T-helper 2 cell (primary cell): ENCODE measurements at places on chromosomes 5 and 9.

DNA sequence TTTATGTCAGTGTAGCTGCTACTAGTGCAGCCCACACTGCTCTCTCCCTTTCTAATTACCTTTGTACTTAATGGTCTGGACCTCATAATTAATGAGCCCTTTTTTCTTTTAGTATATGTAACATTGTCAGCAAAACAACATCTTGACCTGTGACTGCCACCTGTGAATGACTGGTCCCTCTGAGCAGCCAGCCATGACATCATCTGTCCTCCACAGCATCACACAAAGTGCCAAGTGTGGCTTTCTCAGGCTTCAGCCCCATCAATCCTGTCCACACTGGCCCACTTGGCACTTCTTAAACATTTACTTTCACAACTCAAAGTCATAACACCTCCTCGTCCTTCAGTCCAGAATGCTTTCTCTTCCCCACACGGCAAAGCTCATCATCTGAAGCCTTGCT, 104.7 kb downstream of the GPR21 start:
- DNase-seq, result no peak

DNA sequence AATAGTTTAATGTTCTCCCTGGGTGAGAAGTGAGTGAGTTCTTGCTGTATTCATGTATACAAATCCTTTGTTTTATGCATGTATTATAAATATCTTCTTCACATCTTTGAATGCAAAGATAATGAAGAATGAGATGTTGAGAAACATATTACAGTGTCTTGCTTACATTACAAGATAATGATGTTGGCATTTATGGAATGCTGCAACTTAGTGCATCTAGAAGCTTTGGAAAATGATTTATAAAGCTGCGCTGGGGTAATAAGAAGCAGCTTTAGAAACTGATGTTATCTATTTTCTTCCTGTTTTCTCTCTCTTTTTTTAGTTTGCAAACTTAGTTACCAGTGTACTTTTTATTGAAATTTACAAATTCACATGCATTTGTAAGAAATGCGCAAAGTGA, 673.4 kb downstream of the KCTD16 start:
- no peak for DNase-seq

DNA sequence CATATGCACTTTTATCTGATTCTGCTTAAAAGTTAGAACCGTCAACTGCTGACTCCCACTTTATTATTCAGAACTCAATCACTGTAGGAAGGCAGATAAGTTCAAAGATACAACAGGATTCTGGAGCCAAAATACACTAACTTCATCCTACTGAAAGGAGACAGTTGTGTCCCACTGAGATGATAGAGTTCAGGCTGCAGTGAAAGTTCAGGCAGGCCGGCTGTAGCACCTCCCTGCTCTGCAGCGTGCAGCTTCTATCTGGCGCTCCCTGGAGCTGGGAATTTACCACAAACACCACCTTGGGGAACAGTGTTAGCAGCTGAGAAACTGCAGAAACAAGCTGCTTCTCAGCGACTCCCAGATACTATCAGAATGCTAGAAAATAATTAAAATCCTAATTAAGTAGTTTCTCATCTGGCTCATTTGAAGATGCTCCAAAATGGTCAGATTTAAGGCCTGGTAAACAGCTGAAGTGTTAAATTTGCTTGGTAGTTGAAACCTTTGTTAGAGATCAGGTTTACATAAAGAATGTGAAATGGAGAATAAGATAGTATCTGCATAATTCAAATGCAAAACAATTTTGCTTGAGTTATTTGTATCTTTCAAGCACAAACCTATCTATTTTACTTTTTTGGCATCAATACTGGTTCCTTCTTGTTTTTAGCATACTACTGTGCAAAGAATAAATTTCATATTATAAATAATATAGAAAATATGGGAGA, 52.3 kb upstream of the CNTLN start:
- no peak for DNase-seq

DNA sequence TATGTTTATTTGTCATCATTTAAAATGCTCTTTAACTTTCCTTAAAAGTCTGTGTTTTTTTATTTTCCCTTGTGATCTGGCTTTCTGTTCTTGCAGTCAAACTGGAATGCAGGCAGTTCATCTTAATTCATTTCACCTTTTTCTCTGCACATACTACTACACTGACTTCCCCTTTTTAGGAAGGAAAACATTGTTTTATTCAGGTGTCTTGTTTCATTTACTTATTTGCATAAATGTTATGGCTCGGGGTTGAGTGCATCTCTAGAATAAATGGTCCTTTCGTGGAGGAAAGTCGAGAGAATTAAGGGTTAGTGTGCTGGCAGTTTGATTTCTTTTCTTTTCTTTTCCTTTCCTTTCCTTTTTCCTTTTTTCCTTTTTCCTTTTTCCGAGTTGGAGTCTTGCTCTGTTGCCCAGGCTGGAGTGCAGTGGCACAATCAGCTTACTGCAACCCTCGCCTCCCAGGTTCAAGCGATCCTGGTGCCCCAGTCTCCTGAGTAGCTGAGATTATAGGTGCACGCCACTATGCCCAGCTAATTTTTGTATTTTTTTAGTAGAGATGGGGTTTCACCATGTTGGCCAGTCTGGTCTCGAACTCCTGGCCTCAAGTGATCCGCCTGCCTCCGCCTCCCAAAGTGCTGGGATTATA, 76.0 kb upstream of the LRRC70 start:
- DNase-seq, result no peak

DNA sequence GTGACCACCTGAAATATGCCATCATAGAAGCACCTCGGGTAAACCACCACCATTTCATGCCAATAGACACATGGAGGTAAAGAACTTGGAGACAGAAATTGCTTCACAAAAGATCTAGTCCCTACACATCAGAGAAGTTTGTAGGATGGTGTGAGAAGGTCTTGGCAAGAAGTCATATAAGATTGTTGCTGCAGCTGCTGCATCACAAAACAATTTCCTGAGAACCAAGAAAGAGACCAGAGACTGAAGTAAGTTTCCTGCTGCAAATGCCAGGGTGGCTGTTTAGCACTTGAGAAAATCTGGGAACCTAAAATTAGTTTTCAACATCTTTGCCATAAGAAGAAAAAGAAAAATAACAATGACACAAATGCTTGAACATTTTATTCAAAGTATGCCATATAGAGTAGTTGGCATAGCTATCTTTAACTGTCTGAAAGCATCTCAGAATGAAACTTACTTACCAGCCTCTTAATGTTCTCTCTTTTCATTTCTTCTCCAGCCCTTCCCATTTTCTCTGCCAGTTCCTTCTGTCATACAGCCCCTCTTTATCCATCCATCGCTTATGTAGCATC, 114.3 kb downstream of the KCTD16 start:
- DNase-seq, result no peak

- no peak for DNase-seq
Observed at GRCh38 chr9:95091601-95092261, 225.8 kb downstream of the FANCC start.
